ENCODE measurements at places on chromosomes 5 and 9.

DNA sequence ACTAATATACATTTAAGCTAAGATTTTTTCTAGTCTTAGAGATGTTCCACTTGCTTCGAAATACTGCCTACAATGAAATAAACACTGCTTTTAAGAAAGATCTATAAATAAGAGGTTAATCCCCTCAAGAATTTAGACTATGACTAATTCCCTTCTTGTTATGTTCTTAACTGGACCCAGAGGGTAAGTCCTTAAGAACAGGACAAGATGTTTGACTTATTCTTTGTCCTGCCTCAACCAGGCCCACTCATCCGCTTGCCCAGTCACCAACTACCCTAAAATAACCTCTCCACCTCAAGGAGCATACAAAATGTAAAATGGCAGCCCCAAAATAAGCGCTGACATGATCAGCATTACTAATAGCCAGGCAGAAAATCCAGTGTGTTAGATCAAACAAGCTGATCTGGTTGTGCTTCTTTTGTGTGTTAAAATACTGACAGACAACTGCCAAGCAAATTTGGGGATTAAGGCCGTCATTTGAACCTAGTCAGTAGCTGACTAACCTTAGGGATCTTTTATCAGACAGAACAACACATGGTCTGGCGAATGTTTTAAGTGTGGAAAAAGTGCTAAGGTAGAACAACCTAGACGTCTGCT lies 93.7 kb upstream of the SMC5 start:
- no peak for DNase-seq

DNA sequence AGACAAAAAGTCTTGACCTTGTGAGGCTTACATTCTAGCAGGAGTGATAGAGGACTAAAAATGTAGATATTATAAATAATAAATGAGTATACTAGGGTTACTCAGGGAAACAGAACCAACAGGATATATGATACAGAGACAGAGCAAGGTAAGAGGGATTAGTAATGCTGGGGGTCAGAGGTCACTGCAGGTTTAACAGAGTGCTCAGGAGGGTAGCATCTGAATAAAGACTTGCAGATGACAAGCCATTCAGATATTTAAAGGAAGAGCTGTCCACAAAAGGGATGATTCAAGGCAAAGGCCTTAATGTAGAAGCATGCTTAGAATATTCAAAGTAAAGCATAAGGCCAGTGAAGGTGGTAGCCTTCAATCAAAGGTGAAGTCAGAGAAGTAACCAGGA lies 65.6 kb upstream of the SEMA6A start:
- DNase-seq: no peak

DNA sequence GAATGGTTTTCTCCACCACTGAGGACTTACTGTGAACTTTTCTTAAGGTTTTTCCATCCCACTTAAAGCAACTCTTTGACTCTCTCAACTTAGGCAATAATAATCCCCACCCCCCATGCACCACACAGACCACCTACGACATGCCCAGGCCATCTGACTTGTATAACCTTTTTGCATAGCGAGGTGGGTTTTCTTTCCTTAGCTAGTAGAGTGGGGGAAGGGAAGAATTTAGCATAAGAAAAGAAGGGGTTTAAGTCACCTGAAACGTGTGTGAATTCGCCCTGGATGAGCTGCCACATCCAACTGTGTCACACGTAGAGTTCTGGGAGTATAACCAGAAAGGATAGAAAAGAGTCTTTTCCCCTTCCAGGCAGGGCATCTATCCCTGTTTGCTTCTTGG lies 262.7 kb downstream of the YTHDC2 start:
- DNase-seq: no peak

- DNase-seq: no peak
These were observed 14.5 kb downstream of the CATSPER3 start for GRCh38 chr5:134982230-134982629.

DNA sequence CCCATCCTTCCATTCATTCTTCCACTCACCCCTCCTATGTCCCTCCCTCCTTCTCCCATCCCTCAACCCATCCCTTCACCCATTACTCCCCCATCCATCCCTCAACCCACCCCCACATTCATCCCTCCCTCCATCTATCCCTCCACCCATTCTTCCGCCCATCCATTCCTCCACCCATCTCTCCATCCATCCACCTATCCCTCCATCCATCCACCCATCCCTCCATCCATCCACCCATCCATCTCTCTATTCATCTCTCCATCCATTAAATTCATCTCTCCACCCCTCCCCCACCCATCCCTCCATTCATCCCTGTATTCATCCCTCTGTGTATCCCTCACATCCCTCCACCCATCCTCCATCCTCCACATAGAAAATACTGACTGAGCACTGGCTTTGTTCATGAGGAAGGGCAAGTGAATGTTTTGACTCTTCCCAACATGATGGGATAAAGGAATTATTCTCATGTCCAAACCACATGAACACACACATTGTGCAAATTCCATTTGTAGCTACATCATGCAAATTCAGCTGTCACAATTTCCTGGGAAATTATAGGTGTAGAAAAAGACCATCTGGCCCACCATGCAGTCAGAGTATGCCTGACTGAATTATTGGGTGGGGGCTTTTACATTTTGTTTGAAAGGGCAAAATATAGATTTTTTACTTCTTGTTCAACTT lies 6.9 kb upstream of the VAV2 start:
- no peak for DNase-seq

GRCh38 chr5:178110-178509 lies 13.2 kb upstream of the LRRC14B start:
- no peak for DNase-seq

- no peak for DNase-seq
These were observed 6.1 kb upstream of the PRR16 start for GRCh38 chr5:120457839-120458507.

GRCh38 chr5:113678924-113679575 lies 165.6 kb downstream of the YTHDC2 start:
- peak; percentile 6 for DNase-seq

DNA sequence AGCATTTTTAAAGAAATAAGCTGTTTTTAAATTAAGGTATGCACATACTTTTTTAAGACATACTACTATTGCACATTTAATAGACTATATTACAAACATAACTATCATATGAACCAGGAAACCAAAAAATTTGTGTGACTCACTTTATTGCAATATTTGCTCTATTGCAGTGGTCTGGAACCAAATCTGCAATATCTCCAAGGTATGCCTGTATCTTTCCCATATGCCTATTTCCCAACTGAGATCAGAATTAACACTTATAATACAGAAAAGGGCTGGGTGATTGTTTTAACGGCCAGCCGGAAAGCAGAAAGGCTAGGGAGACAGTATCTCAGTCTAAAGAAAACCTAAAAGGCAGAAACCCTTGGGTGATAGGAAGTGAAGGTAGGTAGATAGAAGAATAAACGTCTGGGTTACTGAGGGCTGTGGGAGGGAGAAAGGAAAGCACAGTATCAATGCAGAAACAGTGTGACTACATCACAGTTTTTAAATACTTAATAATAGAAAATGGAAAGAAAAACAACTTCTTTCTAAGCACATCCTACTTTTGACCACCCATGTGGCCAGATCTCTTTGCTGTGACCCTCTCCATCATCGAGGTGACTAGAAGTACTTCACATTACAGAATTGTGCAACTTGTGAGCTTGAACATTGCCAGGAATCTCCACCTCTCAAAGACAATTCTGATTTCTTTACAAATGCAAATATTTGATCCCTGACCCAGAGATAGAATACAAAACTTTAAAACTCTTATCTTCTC lies 126.4 kb downstream of the LPAR1 start:
- DNase-seq: no peak

DNA sequence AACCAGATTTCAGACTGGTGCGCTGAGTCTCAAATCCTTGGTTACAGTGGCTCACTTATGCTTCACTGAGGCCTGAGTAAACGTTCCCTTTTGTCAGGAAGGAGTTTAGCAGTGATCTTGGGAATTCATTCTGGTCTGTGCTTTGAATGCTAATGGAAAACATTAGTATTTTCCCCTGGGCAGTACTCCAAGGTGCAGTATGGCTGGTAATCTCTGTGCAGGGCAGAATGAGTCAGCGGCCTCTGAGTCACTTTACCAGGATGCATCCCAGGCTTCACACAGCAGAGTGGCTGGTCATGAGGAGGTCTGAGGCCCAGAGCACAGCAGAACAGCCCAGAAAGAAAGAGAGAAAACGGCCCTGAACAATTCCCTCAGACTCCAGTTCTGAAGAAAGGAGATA lies 54.0 kb downstream of the PCA3 start:
- no peak for DNase-seq

- DNase-seq: no peak
These were observed 249.6 kb downstream of the SLIT3 start for GRCh38 chr5:169051351-169051750.

- DNase-seq: no peak
These were observed 21.7 kb downstream of the FTMT start for GRCh38 chr5:121873409-121873808.

GRCh38 chr5:104539618-104540350 lies 977.2 kb upstream of the NUDT12 start:
- no peak for DNase-seq

- no peak for DNase-seq
These were observed 524.1 kb downstream of the TMEM38B start for GRCh38 chr9:106218427-106218826.

- no peak for DNase-seq
These were observed 878 bp downstream of the HIGD2A start for GRCh38 chr5:176389135-176390123.

DNA sequence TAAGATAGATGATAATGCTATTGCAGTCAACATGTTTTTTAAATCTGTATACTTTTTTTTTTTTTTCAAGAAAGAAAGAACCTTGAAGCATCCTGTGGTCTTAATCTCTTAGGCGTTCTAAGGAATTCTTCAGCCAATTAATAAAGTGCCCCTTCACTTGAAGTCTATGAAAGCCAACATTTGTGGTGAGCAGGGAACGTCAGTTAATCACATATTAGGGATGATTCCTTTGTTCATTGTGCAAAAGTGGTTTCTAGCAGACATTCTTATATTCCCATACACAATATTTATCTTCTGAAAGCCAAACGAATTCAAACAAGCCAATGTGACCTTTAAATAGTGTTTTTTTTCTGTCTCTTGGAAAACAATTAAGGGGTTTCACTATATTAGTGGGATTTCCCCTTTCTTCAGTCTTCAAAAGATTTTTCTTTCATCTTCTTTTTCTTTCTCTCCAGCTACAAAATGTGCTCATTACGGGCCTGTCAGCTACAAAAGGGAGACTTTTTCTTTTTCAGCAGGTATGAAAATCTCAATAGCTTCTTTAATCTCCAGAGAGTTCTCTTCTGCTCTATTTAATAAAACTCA lies 40.1 kb downstream of the TMEM167A start:
- no peak for DNase-seq

DNA sequence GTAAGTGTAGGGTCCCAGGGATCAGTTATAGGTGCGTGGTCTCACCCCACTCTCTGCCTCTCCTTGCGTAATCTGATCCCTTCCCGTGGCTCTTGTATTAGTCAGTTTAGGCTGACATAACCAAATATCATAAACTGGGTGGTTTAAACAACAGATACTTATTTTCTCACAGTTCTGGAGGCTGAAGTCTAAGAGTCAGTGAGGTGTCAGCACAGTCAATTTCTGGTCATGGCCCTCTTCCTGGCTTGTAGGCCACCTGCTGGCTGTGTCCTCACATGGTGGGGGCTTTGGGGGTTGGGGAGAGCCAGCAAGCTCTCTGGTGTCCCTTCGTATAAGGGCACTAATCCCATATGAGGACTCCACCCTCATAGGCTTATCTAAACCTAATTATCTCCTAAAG lies 32.3 kb downstream of the CARTPT start:
- no peak for DNase-seq

DNA sequence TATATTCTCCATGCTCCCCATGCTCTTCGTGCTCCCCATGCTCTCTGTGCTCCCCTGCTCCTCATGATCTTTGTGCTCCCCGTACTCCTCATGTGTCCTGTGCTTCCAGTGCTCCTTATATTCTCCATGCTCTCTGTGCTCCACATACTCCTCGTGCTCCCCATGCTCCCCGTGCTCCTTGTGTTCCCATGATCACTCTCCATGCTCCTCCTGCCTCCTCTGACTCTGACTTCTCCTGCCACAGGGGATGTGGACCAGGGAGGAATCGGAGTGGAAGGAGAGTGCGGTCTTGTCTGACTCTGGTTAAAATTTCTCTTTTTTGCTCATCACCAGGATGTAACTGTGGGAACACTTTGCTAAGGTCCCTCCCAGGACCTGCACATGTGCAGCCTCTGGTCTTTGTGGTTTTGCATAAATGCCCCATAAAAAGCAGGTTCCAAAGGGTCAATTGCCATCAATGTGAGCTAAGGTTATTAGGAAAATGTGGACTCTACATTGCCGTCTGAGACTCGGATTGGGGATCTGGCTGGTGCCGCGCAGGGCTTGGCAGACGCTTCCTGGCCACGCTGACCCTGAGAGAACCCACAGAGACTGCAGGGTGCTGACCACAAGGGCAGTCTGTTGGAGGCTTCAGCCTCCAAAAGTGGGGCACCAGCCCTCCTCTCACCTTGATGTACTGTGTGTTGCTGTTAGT lies 52.5 kb downstream of the TRIP13 start:
- DNase-seq: no peak

DNA sequence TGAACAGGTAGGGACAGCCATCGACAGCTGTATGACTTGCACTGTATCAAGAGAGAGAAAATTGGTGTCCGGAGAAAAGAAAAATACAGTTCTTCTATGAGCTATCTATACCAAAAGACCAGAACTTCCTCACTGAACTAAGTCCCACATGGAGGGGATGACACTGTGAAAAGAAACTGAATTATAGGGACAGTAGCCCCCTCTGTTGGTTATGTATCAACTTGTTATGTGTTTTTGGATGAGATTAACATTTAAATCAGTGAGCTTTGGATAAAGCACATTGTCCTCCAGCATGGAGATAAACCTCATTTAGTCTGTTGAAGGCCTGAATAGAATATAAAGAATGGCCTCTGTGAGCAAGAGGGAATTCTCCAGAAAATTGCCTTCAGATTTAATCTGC lies 176.6 kb upstream of the SH3GL2 start:
- DNase-seq: no peak

- peak; percentile 61 for DNase-seq
These were observed at the start of gene TEX10 for GRCh38 chr9:100352727-100353505. TEX10 (minus strand) TSS chr9:100352942; CDS start chr9:100349363, 3,579 bp downstream.
